ENCODE measurements at places on chromosomes 4 and X.

DNA sequence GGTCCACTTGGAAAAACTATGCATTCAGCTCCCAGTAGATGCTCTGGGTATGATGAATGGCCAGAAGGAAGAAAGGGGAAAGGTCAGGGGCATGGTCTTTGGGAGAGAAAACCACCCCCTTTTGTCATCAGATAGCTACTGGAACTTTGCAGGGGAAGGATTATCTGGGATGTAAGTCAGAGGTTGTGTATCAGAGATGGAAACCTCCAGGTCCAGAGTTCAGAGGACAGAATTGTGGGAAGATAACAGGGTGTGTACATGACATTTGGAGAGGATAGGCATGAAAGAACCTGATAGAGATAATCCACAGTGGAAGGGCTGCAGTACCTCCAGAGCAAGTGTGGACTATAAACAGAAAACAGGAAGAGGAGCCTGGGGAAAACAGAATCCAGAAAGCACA, 262.7 kb downstream of the SPRY1 start:
- no peak for DNase-seq

DNA sequence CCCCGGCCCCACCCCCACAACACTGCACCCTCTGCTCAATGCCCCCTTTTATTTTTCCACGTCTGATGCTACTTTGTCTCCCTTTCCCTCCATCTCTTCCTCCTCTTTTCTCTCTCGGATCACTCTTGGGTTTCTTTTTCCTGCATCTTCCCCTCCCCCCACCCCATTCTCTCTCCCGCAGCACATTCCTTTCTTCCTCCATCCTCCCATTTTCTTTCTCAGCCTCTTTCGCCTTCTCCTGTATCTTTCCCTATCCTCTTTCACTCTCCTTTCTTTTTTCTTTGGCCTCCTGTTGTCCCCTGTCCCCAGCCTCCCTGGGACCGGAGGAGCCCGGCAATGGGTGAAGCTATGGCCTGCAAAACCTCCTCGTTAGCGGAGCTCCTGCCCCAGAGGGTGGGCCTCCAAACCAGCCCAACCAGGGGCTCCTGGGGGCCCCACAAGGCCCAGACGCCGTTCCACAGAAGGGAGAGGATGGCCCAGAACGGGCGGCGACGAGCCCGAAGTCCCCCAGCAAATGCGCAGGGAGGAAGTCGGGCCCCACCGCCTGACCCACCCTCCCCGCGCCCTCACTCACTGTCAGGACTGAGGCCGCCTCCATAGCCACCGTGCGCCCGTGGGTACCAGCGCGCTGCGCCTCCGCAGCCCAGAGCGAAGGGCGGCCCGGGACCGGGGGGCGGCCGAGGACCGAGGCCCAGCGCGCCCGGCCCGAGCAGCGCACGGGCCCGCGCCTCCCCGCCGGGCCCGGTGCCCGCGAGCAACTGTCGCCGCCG, 807 bp downstream of the HMX1 start:
- no peak for DNase-seq

GRCh38 chr4:186934841-186935443, 211.3 kb upstream of the FAT1 start:
- no peak for DNase-seq

DNA sequence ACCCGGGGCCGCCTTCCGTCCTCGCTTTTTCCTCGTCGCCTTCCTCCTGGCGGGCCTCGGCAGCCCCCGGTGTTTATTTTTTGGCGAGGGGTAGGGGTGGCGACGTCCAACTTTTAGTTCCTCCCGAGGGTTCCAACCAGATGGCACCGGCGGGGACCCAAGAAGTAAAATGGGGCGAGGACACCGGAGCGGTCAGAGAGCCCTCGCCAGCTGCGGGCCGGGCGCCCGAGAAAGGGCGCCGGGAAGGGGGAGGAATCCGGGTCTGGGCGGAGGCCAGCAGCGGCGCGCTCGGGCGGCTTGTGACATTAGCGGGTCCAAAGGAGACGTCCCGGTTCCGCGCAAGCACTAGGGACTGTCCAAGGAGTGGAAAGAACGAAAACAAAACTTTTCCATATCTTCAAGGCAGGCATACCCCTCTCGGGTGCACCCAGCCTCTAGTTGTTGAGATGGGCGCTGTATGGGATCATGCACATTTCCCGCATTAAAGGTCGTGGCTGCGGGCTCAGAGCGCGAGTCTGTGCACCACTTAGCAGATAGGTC, 691 bp upstream of the USP46 start:
- DNase-seq: no peak

DNA sequence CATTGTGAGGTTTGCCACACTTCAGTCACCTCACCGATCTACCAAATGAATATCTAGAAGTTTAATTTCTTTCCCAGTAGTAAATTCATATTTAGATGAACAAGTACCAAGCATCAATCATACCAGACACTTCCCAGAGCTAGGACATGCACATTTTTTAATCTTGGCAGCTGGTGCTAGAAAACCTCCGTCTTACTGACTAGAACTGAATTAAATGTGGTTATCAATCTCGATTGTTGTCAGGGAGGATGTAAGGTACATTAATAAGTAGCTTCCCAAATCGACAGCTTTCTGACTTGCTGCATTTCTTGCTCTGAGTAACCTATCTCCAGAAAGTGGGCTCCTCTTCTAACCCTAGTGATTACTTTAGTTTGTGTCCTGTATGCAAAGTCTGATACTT, 34.4 kb downstream of the VEGFC start:
- no peak for DNase-seq

DNA sequence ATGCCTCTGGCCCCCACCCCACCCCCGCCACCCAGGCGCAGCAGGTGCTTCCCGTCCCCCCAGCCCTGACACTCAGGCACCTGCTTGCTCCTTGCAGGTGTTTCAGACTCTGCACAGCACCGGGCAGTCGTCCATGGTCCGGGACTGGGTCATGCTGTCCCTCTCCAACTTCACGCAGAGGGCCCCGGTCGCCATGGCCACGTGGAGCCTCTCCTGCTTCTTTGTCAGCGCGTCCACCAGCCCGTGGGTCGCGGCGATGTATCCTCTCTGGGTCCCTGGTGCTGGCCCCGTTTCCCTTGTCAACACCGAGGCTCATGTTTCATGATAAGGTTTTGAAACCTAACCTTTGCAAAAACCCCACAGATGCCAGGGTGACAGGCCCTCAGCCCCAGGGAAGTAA, 10.2 kb upstream of the MSANTD1 start:
- no peak for DNase-seq

GRCh38 chr4:66639361-66639760, 905.9 kb downstream of the CENPC start:
- no peak for DNase-seq

DNA sequence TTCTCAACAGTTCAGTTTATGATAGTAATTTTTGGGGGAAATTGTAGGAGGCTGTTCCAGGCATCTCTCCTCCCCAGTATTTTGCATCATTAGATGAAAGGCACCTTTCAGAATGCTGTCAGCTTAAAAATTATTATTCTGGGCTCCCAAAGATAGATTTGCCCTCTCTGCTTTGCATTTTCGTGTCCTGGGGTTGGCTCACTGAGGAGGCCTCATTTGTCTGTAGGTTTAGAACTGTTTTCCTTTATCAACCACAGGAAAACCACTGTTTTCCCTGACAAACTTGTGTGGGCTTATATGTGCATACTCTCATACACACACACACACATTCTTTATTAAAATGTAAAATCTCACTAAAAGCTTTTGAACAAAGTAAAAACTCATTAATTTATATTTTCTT, 197.2 kb upstream of the VCX3A start:
- DNase-seq: no peak

DNA sequence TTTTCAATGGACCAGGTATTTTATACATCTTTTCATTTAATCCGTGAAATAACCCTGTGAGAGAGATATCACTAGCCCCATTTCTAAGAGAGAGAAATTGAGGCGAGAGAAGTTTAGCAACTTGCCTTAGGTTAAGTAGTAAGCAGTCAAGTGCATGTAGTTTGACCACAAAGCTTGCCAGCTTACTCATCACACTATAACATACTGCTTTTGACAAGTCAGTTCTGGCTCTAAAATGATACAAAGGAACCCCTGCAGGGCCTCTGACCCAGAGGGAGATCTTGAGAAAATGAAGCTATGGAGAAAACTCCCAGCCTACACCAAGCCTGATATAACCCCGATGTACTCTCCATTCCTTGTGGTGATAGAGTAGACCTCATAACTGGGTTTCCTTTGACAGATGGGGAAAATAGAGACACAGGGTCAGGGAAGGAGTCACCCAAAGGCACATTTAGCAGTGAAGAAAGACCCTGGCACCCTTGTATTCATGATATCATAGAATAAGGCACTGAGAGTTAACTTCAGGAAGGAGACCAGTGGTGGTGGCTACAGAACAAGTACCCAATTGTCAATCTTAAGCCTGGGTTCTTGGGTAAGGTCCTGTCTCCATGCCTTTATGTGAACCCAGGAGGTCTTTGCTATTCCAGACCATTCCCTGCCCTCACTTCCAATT, 60.2 kb upstream of the MSN start:
- DNase-seq: no peak

DNA sequence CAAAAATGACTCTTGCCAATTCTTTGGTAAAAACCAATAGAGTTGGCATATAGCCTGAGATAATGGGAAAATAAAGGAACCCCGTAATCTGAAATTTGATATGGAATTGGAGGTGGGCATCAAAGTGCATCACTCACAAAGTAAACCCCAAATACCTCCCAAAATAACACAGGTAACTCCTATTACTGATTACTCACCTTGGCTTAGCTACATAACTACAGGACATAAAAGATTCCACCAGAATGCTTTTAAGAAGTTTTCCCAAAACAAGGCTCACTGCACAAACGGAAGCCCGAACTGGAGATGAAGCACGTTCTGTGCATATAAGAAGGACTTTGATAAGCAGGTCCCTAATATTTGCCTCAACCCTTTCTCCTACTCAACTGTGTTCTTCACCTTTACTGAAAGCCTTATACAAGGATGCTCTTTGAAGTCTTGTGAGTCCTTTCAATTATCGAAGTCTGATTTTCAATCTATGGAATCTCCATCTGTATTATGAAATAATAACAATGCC, 14.6 kb upstream of the ANXA10 start:
- no peak for DNase-seq

DNA sequence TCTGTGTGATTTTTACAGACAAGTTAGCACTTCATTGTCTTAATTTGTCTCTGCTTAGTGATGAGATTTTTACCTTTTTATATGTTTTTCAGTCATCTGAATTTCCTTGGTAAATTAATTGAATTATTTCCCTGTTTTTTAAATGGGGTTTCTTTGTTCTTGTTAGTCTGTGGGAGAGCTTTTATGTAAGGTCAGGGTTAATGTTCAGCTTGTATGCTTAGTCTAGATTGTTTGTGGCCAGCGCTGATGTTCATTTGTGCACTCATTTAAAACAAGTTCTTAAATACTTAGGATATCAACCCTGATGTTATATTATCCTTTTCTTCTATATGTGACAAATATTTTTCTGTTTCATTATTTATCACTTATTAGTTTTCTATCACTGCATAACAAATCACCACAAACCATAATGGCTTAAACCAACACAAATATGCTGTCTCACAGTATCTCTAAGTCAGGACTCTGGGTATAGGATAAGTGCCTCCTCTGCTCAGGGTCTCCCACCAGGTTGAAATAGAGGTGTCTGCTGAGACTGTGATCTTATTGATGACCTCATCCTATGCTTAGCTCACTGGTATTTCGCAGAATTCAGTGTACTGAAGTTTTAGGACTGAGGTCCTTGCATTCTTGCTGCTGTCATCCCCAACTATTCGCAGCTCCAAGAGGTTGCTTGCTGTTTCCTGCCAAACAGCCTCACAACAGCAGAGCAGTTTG, 53.2 kb downstream of the ATP10D start:
- no peak for DNase-seq

DNA sequence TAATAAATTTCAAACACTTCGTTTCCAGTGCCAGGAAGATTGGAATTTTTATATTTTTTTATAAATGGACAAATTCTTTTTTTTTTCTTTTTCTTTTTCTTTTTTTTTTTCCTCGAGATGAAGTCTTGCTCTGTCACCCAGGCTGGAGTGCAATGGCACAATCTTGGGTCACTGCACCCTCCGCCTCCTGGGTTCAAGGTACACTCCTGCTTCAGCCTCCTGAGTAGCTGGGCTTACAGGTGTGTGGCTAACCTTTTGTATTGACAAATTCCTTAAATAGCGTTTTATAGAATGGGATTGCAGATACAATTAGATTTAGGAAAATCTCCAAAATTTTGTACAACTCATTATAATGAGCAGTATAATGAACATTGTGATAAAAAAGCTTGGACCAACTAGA, 328.9 kb downstream of the ARHGAP24 start:
- DNase-seq: no peak

DNA sequence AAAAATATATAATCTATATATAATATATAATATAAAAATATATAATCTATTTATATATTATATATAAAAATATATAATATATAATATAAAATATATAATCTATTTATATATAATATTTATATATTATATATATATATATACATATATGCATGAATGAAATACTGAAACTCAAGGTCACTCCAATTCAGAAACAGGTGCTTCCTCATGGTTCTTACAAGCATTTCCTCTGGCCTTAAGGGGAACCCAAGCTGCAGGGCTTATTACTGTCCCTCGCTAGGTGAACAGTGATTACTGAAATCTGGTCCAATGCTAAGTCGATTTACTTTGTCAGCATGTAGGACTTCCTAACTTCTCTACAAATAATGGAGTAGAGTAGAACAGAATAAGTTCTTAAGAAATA, 174.3 kb downstream of the GPM6A start:
- no peak for DNase-seq

GRCh38 chr4:172983014-172983413, 185.6 kb upstream of the GALNT7 start:
- no peak for DNase-seq

GRCh38 chrX:111507933-111508332, 3.5 kb upstream of the SERTM2 start:
- no peak for DNase-seq

GRCh38 chrX:10821293-10821692, 200.9 kb upstream of the MID1 start:
- DNase-seq: no peak

DNA sequence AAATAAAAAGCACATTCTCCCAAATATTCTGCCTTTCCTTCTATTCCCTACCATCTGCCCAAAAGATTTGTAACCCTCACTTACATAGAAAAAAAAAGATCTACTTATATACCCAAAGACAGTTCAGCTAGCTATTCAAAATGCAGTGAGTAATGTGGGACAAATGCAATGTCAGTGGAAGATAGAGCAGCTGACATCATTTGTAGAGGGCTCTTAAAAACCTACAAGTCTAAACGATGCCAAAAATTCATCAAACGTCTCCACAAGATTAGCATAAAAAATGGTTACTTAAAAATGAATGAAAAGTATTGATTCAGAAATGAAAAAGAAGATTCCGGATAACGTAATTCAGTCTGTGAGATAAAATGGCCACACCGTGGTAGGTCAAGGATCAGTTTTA, 96.5 kb downstream of the ASB9 start:
- no peak for DNase-seq

GRCh38 chr4:139988863-139989765, 164.9 kb downstream of the MAML3 start:
- DNase-seq: peak; percentile 8

DNA sequence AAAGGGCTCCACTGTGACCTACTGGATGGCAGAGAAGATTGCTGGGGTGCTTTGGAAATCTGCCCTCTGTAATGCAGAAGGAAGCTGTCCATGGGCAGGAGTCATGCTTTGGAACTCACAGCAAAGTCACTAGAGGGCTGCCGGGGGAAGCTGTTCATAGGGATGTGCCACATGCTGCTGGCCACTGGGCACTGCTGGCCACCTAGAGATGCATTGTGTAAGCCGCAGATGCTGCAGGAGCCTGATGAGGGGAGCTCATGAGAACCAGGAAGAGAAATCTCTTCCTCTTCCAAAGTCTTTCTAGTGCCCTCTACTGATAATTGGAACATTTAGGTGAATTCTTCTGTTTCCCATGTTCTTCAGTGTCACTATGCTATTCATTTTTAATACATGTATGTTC, 31.2 kb upstream of the UXT start:
- DNase-seq: no peak

All from stimulated activated CD4-positive, alpha-beta T cell treated with anti-CD3 and anti-CD28 coated beads, TNF-alpha, amount 100 ng/mL, for 1 hour (primary cell).